ENCODE measurements at places on chromosomes 6 and 20.

DNA sequence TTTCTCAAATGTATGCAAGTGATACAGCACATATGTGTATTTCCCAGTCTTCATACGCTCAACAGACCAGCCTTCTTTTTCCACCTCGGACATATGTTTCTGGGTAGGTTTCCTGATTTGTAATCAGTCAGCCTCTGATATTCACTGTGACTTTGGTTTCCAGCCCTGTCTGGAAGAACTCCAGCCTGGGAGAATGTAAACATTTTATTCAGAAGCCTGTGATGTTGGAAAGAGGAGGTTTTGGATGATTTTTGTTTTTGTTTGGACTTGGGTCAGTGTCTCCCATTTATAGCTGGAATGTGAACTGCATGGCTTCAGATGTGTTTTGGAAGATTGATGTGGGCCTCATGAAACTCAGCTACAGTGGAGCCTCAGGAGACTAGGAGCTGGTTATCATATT, 172.2 kb upstream of the CENPW start:
- DNase-seq: no peak

- no peak for DNase-seq
Observed at GRCh38 chr6:118908441-118908840, 14.5 kb downstream of the ASF1A start.

GRCh38 chr6:54718541-54719023, 128.0 kb upstream of the FAM83B start:
- DNase-seq: no peak

GRCh38 chr20:46681032-46681854, 8.0 kb downstream of the TP53RK start:
- peak; percentile 71 for DNase-seq

DNA sequence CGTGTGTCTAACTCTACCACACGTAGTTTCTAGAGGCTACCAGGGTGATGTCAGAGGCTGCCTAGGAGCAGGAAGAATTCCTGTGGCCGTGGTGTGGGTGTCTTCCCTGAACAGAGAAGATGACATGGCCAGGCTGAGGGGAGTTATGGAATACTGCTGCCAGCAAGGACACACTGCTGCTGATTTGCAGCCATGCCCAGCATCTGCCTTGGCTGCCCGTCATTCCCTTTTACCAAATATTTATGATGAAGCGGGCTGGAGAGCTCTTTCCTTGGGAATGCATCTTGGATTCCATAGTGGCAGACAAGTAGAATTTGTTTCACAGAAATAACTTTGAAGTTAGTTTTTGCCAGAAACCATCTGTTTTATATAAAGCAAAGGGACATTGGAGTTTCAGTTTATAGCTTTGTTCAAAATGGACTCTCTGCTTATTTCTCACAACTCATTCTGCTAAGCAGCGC, 80.8 kb upstream of the VSTM2L start:
- DNase-seq: no peak

DNA sequence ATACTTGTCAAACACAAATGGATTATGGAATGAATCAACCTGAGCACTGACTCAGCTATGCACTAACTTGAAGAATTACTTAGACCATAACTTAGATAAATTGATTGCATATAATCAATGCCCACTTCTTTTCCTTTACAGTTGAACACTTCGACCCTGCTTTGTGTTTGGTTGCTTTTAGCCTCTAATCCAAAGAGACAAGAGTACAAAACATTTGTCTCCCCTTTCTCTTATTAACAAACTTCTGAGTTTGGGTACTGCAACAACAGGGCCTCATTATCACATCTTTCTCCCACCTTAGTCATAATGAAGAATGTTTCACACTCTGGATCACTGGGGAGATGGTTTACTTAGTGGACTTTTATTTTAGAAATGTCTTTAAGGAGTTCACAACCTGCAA, 2.6 kb upstream of the TAAR6 start:
- DNase-seq: no peak

DNA sequence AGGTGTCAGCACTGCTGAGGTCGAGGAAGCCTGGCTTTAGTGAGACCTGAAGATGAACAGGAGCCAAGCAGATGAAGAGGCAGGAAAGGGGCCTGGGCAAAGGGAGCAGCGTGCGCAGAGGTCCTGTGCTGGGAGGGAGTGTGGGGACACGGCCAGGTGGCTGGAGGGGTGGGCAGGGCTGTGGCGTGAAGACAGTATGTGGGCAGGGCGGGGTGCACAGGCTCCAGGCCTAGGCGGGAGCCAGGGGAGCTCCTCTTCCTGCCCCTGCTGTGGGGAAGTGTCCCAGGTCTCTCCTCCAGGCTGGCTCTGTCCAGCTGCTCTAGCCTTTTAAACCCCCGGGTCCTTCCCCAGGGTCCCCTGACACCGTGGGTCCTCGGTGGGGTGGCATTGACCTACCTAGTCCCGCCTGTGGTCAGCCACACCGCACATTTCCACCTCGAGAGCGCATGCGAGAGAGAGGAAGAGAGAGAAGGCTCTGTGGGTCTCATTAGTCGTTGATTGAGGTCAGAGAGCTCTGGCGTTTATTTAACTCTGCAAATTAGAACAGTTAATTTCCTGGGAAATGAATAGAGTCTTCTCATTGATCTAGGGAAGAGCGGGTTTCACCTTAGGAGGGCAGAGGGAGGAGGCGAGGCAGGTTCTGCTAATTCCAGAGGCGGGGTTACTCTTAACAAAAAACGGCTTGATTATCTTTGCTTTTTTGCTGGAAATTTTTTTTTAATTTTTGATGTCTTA, 68.8 kb downstream of the CDH4 start:
- no peak for DNase-seq

GRCh38 chr6:156771047-156771446, 6.1 kb upstream of the ARID1B start:
- DNase-seq: no peak

DNA sequence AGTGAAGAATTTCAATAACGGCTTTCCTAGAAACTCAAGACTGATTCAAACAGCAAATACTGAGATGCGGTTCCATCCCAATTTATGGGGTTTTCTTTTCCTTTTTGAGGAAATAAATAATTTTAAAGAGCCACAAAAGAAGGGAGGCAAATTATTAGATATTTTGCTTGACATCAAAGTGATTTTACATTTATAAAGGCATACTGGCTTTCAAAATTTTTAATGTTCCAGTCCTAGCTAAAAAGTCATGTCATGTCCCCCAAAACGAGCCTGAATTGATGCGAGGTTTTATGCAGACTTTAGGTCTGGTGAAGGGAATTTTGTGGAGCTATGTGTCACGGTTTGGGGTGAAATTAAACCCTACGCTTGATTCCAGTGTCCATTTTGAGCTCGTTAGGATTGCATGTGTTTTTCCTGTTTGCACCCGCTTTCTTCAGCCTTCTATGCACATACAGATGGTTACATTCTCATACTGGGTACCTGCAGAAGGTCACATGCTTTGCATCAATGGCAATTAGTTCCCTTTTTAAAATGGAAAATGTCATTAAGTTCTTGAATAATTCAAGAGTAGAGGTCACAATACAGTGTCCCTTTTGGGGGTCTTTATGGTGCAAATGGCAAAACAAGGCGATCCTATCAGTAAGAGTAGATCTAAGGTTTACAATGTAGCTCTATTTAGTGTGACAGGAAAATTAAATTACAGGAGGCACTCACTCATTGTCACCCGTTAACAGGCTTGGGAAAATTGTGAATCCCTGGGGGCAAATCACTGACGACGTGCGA, 17.3 kb downstream of the FOXA2 start:
- no peak for DNase-seq

- DNase-seq: peak; percentile 88
Observed at GRCh38 chr6:142946181-142946923, 1.4 kb upstream of the HIVEP2 start.
